ENCODE measurements at places on chromosomes 7 and 10. TPM values are rescaled to one million over a fixed set of nuclear protein-coding genes. Genes with fewer than 3 reads are reported as not detected.

- H3K36me3 ChIP-seq, result no peaks in the 10 kb centered on the region
- no peaks in the 10 kb centered on the region for H3K4me1 ChIP-seq
- H3K27me3 ChIP-seq, result no peaks in the 10 kb centered on the region
- no peak overlapping the region for H3K4me3 ChIP-seq
- no peak overlapping the region for H3K27ac ChIP-seq
Measured at GRCh38 chr7:84162584-84162983, 32.0 kb downstream of the SEMA3A start.

GRCh38 chr10:126667568-126667967 lies 2.9 kb downstream of the C10orf90 start:
- no peak overlapping the region for H3K4me3 ChIP-seq
- DNase-seq, result no peak
- H3K36me3 ChIP-seq, result no peaks in the 10 kb centered on the region
- no peaks in the 10 kb centered on the region for H3K27me3 ChIP-seq
- H3K27ac ChIP-seq, result no peak overlapping the region

- no peak overlapping the region for H3K4me3 ChIP-seq
- no peaks in the 10 kb centered on the region for H3K4me1 ChIP-seq
- DNase-seq, result no peak
- H3K27me3 ChIP-seq, result no peaks in the 10 kb centered on the region
- no peak overlapping the region for H3K27ac ChIP-seq
Measured at GRCh38 chr10:64059884-64060283, 538.7 kb downstream of the REEP3 start.

DNA sequence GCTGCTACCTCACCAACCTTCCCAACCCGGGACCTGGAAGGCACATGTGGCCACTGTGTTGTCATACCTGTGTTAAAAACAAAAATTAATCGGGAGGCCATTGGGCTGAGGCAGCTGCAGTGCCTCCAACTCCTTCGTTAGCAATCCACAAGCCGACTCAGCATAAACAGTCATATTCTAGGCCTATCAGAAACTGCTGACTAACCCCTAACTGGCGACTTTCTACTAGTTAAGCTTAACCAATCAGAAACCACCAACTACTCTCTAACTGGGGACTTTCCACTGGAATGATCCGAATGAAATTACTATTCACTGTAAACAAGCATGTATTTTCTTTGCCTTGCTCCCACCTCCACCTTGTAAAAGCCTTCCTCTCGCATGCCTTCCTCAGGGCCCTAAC lies 14.1 kb upstream of the TMEM72 start:
- DNase-seq, result no peak
- no peak overlapping the region for H3K4me3 ChIP-seq
- H3K36me3 ChIP-seq, result no peaks in the 10 kb centered on the region
- no peaks in the 10 kb centered on the region for H3K4me1 ChIP-seq
- H3K27ac ChIP-seq, result no peak overlapping the region
- no peaks in the 10 kb centered on the region for H3K27me3 ChIP-seq

GRCh38 chr10:111356571-111356970 lies 279.7 kb downstream of the ADRA2A start:
- H3K27me3 ChIP-seq, result no peaks in the 10 kb centered on the region
- no peak for DNase-seq
- H3K4me3 ChIP-seq, result no peak overlapping the region
- H3K36me3 ChIP-seq, result no peaks in the 10 kb centered on the region
- H3K27ac ChIP-seq, result no peak overlapping the region

GRCh38 chr7:35420656-35421055 lies 166.8 kb upstream of the TBX20 start:
- H3K4me3 ChIP-seq, result no peak overlapping the region
- no peaks in the 10 kb centered on the region for H3K27me3 ChIP-seq
- no peaks in the 10 kb centered on the region for H3K4me1 ChIP-seq
- DNase-seq, result no peak
- H3K36me3 ChIP-seq, result no peaks in the 10 kb centered on the region

The SHH gene
- not detected for total RNA-seq

- no peaks in the 10 kb centered on the region for H3K36me3 ChIP-seq
- H3K27ac ChIP-seq, result no peak overlapping the region
- no peaks in the 10 kb centered on the region for H3K4me1 ChIP-seq
- H3K4me3 ChIP-seq, result no peak overlapping the region
- DNase-seq, result no peak
- H3K27me3 ChIP-seq, result no peaks in the 10 kb centered on the region
Measured at GRCh38 chr7:44323381-44324203, 1.8 kb downstream of the CAMK2B start.

DNA sequence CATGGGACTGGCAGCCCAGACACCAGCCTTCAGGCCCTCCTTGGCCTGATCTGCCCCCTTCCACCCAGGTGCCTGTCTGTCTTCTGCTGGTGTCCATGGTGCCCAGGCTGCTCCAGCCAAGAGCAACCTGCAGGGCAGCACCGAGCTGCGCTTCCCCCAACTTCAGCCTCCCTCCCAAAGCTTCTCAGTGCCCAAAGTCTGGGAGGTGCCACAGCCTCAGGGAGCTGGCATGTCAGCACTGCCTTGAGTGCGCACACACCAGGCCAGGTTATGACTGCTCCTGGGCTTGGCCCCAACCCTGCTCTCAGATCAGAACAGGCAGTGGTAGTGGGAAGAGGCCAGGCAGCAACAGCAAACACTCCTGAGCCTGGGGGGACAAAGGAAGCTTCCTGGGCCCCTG lies 304.6 kb upstream of the NRG3 start:
- no peaks in the 10 kb centered on the region for H3K27me3 ChIP-seq
- H3K4me1 ChIP-seq, result no peaks in the 10 kb centered on the region
- H3K36me3 ChIP-seq, result no peaks in the 10 kb centered on the region
- no peak overlapping the region for H3K4me3 ChIP-seq

DNA sequence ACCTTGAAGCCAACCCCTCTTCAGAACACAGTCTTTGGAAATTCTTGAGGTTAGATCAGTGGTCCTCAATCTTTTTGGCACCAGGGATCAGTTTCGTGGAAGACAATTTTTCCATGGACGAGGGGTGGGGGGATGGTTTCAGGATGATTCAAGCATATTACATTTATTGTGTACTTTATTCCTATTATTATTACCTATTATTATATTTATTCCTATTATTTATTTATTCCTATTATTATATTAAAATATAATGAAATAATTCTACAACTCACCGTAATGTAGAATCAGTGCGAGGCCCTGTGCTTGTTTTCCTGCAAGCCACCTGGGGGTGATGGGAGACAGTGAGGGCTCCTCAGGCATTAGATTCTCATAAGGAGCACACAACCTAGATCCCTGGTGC lies 17.9 kb downstream of the CAMK1D start:
- no peaks in the 10 kb centered on the region for H3K36me3 ChIP-seq
- H3K4me1 ChIP-seq, result no peaks in the 10 kb centered on the region
- no peak for DNase-seq

The SCRN1 gene
- 64.6 TPM for total RNA-seq

GRCh38 chr7:608954-609353 lies 89.3 kb upstream of the PDGFA start:
- DNase-seq, result no peak
- H3K4me1 ChIP-seq, result peaks cover 3% of the 10 kb centered on the region
- H3K27me3 ChIP-seq, result no peaks in the 10 kb centered on the region
- H3K4me3 ChIP-seq, result no peak overlapping the region
